ENCODE measurements at places on chromosomes 5 and 9. TPM values are rescaled to one million over a fixed set of nuclear protein-coding genes. Genes with fewer than 3 reads are reported as not detected.

SLC4A9 gene
- 2.5 TPM for total RNA-seq

PALM2AKAP2 gene
- total RNA-seq = not detected

DNA sequence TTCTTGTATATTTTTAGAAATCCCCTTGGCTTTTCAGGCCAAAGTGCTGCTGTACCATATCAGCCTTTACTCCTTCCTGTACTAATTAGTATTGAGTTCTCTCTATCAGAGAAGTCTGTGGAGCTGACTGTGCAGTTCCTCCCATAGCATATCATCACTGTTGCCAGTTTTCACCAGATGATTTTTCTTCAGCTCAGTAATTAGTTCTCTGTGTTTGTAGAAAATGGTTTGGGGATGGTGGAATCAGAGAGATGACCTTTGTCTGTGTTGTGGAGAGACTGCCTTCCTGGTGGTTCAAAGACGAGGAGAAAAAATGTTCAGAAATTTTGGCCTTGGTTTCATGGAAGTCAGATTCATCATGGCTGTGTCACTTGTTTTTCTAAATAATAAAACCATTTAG is 227.5 kb upstream of the ACTBL2 start:
- no peak for DNase-seq

- DNase-seq = peak; percentile 83
These were observed 28.2 kb downstream of the PTPA start for GRCh38 chr9:129139233-129139992.

PCDH1 gene
- 162 TPM for total RNA-seq

ADAM19 gene
- total RNA-seq = 1.1 TPM

DNA sequence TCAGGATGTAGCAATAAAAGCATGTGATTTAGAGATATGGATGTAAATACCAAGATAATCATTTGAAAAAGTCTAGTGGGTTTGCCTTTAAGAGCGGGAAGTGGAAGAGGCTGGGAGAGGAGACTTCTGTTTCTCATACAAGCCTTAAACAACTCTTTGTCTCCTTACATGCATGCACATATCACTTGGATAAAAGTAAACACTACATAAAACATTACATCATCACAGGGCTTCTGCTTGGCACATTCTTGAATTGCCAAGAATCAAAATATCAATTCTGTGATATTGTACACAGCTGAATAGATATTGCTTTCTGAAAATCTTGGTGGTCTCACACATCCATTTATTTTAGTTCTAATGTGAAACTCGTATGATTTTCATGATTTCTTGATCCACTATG is 57.6 kb downstream of the FOXD1 start:
- DNase-seq = no peak

PCDHA1 gene
- total RNA-seq = not detected

- no peak for DNase-seq
These were observed 9.1 kb upstream of the OR2S2 start for GRCh38 chr9:35967042-35967441.

POLE3 gene
- 15.3 TPM for total RNA-seq

GRCh38 chr5:64505769-64506566 is at the start of gene RGS7BP:
Gene RGS7BP, plus strand, starts transcription at chr5:64506015. Its CDS starts 610 bp downstream, at chr5:64506625.
- no peak for DNase-seq

MRPS30 gene
- total RNA-seq = 61.1 TPM

- DNase-seq = no peak
These were observed 8.3 kb upstream of the NKD2 start for GRCh38 chr5:1000329-1000728.

GRCh38 chr9:126292736-126293521 is 33.7 kb upstream of the MVB12B start:
- no peak for DNase-seq

GRCh38 chr5:167030500-167031120 is 1260.8 kb upstream of the WWC1 start:
- no peak for DNase-seq

- no peak for DNase-seq
These were observed 177.7 kb downstream of the PAM start for GRCh38 chr5:102932781-102933180.

DNA sequence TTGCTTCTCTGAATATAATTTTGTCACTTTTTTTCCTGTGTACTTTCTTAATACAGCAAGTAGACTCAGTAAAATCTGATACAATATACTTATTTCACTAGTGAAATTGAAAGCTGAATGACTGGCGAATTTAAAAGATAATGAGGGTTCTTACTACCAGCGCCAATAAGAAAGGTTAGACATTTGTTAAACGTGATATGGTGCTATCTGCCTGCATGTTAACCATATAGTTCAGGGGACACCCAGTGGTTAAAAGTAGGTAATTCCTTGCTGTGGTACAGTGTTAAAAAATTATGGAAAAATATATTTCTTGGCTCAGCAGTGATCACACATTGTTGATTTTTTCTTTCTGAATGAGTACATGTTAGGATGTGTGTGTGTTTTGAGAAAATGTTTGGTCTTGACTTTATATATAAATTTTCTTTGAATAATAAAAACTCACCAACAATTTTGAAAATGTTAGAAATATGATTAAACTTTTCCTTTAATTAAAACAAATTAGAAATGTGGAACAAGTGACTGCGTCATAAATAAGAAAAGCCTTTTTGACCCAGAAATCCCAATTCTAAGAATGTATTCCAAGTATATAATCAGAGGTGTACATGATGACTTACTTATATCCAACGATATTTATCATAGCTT is 25.8 kb downstream of the CAST start:
- DNase-seq = no peak

DNA sequence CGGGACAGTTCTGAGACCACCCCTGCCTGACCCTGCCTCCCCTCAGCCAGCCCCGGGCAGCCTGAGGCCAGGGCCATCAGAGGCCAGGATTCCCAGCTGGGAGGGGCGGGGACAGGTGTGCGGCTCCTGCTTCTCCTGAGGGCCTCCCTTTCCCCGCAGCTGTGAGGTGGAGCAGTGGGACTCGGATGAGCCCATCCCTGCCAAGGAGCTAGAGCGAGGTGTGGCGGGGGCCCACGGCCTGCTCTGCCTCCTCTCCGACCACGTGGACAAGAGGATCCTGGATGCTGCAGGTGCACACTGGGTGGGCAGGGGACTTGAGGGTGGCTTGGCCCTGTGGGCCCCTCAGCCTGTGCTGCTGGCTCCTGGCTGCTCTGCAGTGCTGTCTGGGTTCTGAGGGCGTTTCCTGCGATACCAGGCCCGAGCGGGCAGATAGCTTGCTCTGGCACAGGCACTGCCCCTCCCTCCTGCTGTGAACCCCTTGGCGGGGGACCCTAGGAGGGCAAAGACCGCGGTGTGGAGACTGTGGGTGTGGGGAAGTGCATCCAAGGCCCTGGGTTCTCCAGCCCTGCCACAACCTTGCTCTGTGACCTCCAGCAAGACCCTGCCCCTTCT is 2.3 kb downstream of the GRHPR start:
- DNase-seq = no peak

- no peak for DNase-seq
These were observed 27.3 kb downstream of the LHFPL2 start for GRCh38 chr5:78621291-78621738.

- DNase-seq = no peak
These were observed 22.7 kb upstream of the CYSTM1 start for GRCh38 chr5:140152022-140152999.

PTGDS gene
- total RNA-seq = 1.2 TPM

GRCh38 chr9:98796364-98797101 is at the start of gene ANKS6:
Gene ANKS6, minus strand, starts transcription at chr9:98796555. Its CDS starts 64 bp downstream, at chr9:98796491.
- DNase-seq = peak; percentile 92

DNA sequence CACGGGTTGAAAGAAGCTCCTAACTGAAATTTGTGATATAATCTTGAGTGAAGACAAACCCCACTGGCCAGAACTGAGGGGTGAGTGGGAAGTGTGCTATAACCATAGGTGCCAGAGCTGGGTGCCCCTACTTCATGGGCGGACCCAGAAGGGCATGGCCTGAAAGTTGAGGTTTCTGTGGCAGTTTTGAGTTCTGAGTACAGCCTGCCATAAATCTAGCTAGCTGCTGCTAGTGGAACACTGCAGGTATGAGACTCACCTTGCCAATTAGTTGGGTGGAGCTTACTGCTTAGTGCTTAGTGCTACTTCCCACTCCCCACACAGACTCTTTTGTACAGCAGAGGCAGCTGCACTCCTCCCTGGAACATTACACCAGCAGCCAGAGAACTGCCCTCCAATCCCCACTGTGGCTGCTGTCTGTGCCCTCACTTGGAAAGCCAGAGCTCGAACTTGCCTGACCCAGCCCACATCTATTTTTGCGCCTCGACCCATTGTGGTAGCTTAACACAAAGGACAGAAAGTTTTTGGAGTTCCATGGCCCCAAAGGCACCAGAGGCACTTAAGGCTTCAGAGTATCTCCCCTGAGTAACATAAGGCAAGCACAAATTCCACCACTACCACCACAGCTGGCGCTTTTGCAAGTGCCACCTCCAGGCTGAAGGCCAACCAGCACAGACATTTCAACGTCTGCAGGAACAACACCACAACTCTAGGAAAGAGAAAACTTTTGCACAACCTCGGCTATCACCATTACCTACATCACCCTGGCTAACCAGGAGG is 27.1 kb upstream of the PTGER4 start:
- DNase-seq = no peak

DNA sequence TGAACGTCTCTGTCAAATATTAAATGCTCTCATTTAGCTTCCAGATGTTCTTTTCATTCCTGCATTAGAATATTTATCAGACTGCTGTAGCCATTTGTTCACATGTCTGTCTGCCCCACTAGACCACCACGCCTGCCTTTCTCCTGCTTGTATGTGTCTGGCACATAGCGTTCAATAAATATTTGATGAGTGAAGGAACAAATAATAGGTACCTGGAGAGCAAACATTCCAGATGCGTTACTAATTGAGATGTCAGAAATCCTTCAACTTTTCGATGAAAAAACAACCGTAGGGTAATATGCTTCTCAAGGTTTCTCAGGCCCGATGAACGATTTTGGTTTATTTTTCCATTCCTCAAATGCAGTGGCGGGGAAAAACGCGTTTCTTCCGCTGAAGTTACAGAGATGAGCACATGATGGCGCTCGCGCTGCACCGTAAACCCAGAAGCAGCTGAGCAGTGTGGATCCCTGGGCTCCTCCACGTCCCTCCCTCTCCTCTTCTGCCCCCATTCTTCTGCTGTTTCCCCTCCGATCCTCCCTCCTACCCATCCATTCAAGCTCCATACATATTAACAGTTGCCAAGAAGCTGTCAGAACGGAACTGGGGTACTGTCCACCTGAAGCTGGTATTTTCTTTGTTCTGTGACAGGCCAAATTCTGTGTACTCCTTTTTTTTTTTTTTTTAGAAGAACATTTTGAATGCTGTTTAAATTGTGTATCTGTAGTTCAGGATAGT is 245.4 kb downstream of the MPDZ start:
- DNase-seq = peak; percentile 58

SH2D3C gene
- 4.4 TPM for total RNA-seq

- no peak for DNase-seq
These were observed 96.3 kb upstream of the MEF2C start for GRCh38 chr5:88979244-88979643.

GRCh38 chr5:55914971-55915370 is 63.8 kb downstream of the IL31RA start:
- no peak for DNase-seq

DNA sequence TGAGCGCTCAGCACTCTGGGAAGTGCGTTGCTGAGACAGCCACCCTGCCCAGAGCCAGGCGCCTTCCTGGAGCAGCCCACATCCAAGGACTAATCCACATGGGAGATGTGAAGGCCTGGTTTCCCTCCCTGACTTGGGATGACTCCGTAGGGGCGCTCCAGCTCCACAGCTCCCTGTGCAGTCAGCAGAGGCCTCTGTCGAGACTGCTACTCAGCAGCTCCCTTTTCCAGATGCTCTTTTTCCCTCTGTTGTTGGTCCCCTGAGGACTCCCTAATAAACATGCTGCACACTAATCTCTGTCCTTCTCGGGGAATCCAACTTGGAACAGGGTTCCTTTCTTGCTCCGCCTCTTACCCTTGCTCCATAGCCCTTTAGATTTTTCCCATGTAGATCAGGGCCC is 237.3 kb downstream of the ZSWIM6 start:
- DNase-seq = no peak

DNA sequence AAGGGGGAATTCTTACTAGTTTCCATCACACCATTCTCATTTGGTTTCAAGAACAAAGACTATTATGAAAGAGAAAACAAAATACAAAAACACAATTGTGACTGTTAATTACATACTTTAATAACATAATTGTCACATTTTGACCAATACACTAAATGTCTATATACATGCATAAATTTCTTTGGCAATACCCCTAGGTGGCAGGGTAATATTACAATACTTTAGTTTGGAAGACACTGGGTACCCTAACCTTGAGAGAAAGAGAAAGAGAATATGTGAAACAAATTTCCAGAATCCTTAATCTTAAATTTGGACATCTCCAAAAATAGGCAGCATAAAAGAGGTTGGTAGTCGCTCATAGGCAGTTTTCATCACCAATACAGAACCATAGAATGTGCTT is 619.6 kb upstream of the ADAMTS16 start:
- no peak for DNase-seq

GRCh38 chr9:18618862-18619261 is 144.9 kb downstream of the ADAMTSL1 start:
- DNase-seq = no peak

DNA sequence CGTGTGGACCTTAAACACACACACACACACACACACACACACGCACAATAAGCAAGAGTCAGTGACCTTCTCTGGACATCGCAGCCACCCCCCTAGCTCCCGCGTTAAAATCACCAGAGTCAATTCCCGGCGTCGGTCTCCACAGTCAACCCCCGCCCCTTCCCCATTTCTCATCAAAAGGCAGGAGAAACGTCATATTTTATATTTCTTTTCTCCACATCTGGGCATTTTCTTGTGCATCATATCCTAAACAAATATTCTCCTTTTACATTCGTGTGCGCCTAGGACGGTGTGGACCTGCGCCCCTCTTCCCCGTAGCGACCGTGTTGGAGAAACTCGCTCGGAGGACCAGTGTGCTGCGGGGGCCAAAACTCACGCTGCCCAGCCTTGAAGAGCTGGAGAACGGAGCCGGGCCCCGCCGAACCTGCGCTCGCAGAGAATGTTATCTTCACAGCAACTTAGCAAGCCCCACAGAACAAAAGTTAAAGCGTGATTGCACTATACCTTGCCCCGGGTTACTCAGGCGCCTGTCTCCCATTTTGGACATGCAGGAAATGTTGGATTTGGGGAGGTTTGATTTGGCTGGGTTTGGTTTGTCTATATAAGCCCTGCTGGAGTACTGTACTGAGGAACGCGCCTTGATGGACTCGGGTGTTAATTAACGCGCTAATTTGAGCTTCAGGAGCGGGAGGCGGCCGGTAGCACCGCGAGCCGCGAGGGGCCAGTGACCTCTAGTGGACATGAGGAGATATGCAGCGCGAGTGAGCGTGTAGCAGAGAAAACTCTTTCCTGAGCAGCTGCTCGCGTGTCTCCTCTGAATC is 192.4 kb downstream of the MEF2C start:
- DNase-seq = peak; percentile 70

S1PR3 gene
- 6.7 TPM for total RNA-seq

SRD5A1 gene
- 10.7 TPM for total RNA-seq

OR13C3 gene
- not detected for total RNA-seq

PGM5 gene
- 29.7 TPM for total RNA-seq

GRCh38 chr5:150490754-150491153 is 17.2 kb upstream of the NDST1 start:
- DNase-seq = no peak

- DNase-seq = no peak
These were observed 313.4 kb downstream of the MSX2 start for GRCh38 chr5:175037820-175038219.

Measured in Peyer's patch (tissue), 4 donors.